Activated naive CD4-positive, alpha-beta T cell treated with anti-CD3 and anti-CD28 coated beads for 36 hours (primary cell): ENCODE measurements at places on chromosomes 3 and 15.

- no peak for DNase-seq
These were observed at the start of gene C3orf49 for GRCh38 chr3:63819151-63819398. Gene C3orf49, plus strand, starts transcription at chr3:63819299. Its CDS starts 173 bp downstream, at chr3:63819472.

- DNase-seq = no peak
These were observed 591.4 kb downstream of the NLGN1 start for GRCh38 chr3:173988909-173989308.

- DNase-seq = no peak
These were observed 30.4 kb downstream of the TFRC start for GRCh38 chr3:196051282-196052076.

DNA sequence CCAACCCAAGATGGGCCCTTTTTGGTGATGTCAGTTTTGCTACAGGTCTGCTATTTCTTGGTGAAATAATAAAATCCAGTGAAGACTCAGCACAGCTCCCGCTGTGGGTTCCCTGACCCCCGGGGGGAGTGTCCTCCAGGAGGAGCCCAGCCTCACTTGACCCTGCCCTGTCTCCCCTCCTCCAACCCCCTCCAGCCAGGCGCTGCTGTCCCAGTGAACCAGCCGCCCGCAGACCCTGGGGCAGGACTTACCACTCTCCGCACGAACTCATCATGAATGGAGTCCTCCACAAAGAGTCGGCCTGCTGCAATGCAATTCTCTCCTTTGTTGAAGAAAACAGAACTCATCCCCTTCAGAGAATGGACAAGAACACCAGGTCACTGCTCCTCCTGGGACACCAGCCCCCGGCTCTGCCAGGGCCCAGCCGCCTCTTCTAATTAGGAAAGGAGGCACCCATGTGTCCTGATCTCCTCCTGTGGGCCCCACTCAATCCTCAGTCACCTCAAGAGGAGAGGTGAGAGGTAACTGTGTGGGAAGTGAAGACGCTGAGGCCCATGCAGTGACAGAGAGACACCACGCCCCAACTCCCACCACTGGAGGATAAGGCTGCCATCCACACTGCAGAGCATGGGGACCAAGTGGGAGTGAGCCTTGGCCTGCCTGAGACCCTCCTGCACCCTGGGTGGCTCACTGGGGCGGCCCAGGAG, 28.8 kb upstream of the SLC41A3 start:
- no peak for DNase-seq

GRCh38 chr15:33234020-33234461, 39.5 kb upstream of the FMN1 start:
- DNase-seq = peak; percentile 10

DNA sequence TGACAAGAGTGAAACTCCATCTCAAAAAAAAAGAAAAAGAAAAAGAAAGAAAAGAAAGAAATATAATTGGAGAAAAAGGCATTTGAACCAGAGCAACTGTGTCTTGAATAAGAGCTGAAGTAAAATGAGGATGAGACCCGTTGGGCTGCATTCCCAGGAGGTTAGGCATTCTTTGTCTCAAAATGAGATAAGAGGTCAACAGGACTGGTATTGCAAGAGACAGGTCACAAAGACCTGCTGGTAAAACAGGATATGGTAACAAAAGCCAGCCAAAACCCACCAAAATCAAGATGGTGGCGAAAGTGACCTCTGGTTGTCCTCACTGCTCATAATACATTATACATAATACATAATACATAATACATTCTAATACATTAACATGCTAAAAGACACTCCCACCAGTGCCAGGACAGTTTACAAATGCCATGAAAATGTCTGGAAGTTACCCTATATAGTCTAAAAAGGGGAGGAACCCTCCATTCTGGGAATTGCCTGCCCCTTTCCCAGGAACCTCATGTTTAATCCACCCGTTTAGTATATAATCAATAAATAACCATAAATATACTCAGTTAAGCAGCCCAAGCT, 8.6 kb upstream of the TIPIN start:
- no peak for DNase-seq

GRCh38 chr3:143328451-143328850, 208.9 kb downstream of the CHST2 start:
- no peak for DNase-seq

- no peak for DNase-seq
These were observed 122.5 kb downstream of the CHST2 start for GRCh38 chr3:143242101-143242500.

- no peak for DNase-seq
These were observed 506.4 kb upstream of the ADAMTS9 start for GRCh38 chr3:65194047-65194714.

DNA sequence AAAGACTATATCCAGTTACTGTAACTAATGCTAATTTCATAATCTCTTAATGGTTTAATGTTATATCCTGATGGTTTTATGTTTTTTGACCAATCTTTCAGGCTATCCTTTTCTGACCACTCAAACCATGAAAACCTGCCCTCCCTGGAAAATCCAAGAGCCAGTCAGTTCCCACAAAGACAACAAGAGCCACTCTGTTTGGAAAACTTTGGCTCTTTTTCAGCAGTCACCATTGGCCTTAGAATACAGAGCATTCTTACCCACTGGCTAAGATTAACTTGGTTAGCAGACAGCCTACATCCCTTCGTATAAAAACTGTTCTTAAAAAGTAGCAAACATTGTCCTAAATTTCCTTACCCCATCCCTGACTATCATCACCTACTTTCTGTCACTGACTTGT, 32.9 kb downstream of the ALCAM start:
- DNase-seq = no peak

- no peak for DNase-seq
These were observed 158.7 kb upstream of the SLCO3A1 start for GRCh38 chr15:91694831-91695210.

DNA sequence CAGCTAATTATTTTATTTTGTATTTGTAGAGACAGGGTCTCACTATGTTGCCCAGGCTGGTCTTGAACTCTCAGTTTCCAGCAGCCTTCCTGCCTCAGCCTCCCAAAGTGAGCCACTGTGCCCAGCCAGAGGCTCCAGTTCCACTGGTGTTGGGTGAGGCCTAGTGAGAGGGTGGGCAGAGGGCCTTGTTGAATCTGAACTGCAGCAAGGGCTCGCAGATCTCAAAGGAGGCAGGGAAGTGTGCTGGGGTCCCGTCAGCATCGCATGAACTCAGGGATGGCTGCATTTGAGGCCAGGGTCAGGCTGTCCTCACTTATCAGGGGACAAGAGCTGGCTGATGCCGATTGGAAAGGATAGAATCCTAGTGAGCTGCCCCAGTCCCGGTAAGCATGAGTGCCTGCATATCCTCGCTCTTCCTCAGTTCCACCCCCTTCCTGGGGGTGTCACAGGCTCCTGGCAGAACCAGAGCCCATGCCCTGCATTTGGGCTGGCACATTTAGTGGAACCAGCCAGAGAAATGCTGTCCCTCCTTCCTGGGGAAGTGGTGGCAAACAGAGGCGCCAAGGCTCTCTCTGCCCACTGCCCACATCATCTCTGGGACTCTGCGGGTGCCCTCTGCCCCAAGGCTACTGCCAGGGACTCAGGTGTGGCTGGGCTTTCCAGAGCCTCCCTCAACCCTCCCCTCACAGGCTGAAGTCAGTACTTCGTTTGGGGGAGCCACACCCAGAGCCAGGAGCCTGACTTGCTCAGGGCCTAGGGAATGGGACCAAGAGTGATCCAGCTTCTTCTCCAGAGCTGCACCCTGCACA, 24.1 kb downstream of the ALS2CL start:
- DNase-seq = no peak

DNA sequence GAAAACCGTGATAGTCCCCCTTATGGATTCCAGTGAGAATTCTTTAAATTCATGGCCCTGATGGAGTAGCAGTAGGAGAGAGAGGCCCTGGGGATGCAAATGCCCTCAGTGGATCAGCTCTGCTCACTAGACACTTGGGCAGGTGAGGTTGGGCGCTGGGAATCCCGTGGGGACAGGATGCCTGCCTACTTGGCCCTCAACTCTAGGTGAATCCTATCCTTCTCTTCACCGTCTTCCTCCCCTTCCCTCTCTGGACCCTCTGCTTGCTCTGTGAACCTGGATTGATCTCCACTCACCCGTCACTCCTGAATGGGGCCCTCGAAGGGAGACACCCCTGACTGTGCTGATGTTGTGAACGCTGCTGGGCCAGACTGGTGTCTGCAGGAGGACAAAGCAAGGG, 77.4 kb downstream of the SEC22A start:
- DNase-seq = no peak

GRCh38 chr3:178420033-178420432, 116.2 kb upstream of the KCNMB2 start:
- no peak for DNase-seq

DNA sequence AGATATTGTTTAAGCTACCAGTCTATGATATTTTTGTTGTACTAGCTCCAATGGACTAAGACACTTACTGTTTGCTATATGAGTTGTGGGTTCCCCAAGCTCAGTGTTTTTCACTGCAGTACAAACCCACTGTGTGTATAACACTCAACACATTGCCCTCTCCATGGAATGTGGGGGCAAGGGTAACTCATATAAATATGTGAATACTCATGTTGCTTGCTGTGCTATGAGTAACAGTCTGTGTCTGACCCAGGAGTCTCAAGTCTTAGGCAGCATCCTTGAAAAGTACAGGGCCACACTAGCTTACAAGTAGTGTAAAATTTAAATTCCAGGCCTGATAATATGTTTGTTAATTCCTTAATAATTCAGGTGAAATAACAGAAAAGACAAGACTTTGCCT, 22.5 kb upstream of the CNTN3 start:
- DNase-seq = no peak

GRCh38 chr3:53675022-53675697, 171.1 kb downstream of the CHDH start:
- DNase-seq = no peak

DNA sequence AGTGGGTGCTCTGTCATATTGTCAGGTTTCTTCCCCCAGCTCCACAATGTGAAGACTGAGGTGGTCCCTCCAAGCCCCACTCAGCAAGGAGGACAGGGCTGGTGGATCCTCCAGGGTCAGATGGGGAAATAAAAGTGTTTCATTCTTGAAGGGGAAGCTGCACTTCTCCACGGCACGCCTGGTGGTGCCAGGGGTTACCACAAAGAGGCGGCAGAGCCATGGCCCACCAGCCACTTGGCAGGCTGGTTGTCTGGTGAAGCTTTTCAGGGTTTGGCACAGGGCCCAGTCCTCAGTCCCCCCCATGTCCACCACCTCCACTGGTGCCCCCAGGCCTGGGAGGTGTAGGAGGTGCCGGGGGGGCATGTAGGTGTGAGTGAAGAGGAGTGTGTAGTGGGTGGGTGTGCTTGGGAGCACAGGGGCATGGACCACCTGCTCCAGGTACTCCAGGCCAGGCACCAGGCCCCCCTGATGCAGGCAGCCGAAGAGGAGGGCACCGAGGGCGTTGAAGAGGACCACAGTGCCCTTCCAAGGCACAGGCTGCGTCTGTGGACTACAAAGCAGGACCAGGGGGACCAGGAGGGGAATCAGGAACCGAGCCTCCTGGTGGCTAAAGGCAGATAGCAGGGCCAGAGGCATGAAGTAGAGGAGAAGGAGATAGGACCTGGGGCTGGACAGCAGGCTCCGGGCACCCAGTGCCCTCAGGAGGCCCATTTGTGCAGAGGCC, 5.0 kb upstream of the NCBP2 start:
- DNase-seq = no peak

- peak; percentile 71 for DNase-seq
These were observed 138.8 kb upstream of the HACD2 start for GRCh38 chr3:123723522-123724168.

GRCh38 chr3:127392156-127392490, 104.3 kb upstream of the PRR20G start:
- DNase-seq = no peak

GRCh38 chr3:179229177-179229576, 21.7 kb downstream of the KCNMB3 start:
- DNase-seq = no peak

DNA sequence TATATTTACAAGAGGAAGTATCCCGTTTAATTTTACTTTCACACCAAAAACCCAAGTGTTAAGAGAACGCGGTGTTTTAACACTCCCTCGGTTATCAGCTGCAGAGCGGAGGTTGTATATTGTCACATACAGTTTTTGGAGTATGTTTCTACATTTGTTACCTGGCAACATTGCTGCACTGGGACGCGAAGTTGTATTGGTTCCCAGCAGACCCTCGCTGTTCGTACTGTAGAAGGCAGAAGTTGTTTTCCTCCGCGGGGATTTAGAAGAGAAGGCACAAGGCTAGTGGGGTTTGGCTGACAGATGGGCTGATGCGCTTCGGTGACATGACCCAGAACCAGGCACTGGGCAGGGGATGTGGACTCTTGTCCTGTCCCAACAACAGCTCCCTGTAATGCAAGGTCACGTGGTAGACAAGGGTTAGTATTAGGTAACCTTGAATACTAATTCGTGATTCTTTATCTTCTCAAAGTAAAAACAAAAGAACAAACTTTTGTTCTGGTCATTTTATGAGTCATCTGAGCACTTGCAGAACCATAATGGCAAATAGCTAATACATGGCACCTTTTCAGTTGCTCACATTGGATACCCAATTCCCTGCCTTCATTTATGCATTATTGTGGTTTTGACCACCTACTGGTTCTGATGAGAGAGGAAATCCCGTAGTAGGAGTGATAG, 230.4 kb upstream of the BHLHE40 start:
- DNase-seq = no peak

GRCh38 chr3:99126316-99126715, 224.8 kb upstream of the DCBLD2 start:
- no peak for DNase-seq

GRCh38 chr15:44340410-44340809, 51.9 kb downstream of the GOLM2 start:
- DNase-seq = no peak

GRCh38 chr3:20136231-20136630, 49.8 kb downstream of the SGO1 start:
- no peak for DNase-seq

DNA sequence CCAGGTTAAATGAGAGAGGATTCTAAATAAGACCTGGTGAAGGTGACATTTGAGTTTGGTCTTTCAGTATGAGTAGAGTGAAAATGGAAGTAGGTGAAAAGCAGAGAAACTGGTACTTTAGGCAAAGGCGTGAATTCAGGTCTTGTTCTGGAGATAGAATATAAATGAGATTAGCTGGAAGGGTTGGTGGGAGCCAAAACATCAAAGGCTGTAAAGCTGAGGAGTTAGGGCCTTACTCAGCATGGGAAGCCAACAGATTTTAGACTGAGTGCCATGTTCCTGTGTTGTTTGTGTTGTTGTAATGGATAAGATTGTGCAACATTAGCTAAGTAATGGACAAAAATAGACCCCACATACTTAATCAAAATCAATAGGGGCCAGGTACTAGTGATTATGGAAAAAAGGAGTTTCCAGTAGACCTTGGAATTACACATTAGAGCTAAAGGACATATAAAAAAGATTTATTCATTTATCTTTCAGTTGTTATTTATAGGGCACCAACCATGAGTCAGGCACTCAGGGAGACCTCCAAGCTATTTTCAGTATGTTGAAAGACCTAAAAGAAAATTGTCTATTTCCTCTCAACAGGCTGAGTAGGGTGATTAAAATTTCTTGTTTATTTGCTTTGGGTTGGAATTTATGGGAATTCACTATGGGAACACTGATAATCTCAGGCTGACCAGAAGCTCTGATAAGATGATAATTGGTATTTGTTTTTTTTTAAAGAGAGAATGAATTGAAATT, 20.8 kb downstream of the ARL14 start:
- no peak for DNase-seq
